ENCODE measurements at places on chromosomes 6 and 20.

- DNase-seq, result no peak
These were observed 774.2 kb upstream of the FLRT3 start for GRCh38 chr20:15111654-15112053.

- peak; percentile 60 for DNase-seq
These were observed 94.9 kb downstream of the CEBPB start for GRCh38 chr20:50285376-50286173.

- DNase-seq, result no peak
These were observed 251.6 kb upstream of the ARID1B start for GRCh38 chr6:156525541-156525940.

GRCh38 chr6:159117563-159117962 lies 51.6 kb upstream of the FNDC1 start:
- DNase-seq, result peak; percentile 52

DNA sequence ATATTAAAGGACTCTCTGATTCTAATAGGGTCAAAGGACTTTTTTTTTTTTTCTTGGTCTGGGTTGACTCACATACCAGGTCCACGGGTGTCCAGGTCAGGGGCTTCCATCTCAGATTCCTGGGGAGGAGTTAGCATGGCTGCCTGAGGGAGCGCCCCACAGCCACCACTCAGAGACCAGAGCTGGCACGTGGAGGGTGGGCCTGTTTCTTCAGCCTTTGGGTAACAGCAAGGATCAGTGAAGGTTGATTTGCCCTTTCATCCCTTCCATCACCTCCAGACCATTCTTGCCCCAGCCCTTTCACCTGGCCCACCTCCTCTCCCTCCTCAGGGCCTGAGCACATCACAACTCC lies 5.9 kb upstream of the GPSM3 start:
- no peak for DNase-seq
